ENCODE measurements at places on chromosomes 3 and 15. TPM values are rescaled to one million over a fixed set of nuclear protein-coding genes. Genes with fewer than 3 reads are reported as not detected.

ERICH6 gene
- not detected for total RNA-seq

USP13 gene
- total RNA-seq: 6.5 TPM

CCDC174 gene
- total RNA-seq: 5.3 TPM

GOLGA6B gene
- total RNA-seq: not detected

MAPKAPK3 gene
- 45.3 TPM for total RNA-seq

PLSCR2 gene
- not detected for total RNA-seq

DUOXA2 gene
- not detected for total RNA-seq

SPRED1 gene
- 12.9 TPM for total RNA-seq

Data from mesangial cell (primary cell).